ENCODE measurements at places on chromosomes 1 and 21. TPM values are rescaled to one million over a fixed set of nuclear protein-coding genes. Genes with fewer than 3 reads are reported as not detected.

Gene AGBL4
- 0.35 TPM for total RNA-seq

- no peak for DNase-seq
Measured at GRCh38 chr1:196567238-196567637, 41.0 kb downstream of the KCNT2 start.

GRCh38 chr1:204872262-204872881 lies 1.7 kb downstream of the NFASC start:
- DNase-seq: peak; percentile 27

GRCh38 chr1:11701551-11701961 lies 10.0 kb downstream of the DRAXIN start:
- no peak for DNase-seq

DNA sequence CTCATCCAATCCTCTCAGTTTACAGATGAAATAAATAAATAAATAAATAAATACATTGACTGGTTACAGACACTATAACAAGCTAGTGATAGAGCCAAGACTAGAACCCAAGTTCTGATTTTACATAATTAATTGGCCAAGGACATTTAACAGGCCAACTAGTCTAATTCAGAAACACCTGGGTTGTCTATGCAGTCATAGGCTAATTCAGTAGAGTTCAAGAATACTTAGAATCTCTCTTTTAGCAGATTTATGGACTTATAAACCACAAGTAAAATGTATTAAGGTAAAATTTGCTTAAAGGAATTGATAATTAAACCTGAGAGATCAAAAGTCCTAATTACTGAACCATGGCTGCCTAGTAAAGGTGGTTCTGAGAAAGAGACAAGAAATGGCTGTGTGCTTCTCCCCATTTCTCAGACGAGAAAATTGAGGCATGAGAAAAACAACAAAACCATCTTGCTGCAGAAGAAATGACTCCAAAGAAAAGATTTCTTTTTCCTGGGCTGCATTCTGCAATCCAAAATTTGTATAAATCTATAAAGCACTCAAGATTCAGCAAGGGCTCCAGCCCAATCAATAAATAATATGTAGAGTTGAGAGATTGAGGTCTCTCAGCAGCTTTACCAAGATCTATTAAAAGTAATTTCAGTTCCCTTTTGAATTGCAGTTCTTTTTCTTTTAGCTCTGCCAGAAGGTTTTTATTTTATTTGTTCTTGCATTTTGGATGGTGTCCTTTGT lies 98.3 kb downstream of the DUSP10 start:
- DNase-seq: no peak

Gene FAM167B
- total RNA-seq: 0.56 TPM

- no peak for DNase-seq
Measured at GRCh38 chr1:67988066-67988465, 62.4 kb downstream of the DIRAS3 start.

Gene LAMC1
- 99.6 TPM for total RNA-seq

Gene LMOD1
- total RNA-seq: not detected

Gene PRR9
- not detected for total RNA-seq

DNA sequence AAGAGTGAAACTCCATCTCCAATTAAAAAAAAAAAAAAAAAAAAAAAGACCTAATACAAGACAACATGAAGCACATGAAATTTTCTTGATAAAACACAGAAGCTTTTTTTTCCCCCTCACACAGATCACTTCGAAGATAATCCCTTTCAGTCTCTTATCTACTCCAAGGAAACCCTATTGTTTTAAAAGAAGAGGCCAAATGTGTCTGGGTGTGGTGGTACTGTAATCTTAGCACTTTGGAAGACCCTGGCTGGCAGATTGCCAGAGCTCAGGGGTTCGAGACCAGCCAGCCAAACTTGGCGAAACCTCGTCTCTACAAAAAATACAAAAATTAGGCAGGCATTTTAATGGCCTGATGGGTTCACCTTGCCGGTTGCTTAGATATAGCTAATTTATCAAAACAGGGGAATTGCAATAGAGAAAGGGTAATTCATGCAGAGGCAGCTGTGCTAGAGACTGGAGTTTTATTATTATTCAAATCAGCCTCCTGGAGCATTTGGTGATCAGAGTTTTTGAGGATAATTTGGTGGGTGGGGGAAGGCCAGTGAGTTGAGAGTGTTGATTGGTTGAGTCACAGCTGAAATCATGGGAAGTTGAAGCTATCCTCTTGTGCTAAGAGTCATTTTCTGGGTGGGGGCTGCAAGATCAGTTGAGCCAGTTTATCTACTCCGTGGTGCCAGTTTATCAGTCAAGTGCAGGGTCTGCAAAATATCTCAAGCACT lies 62.5 kb downstream of the SLC16A1 start:
- no peak for DNase-seq

DNA sequence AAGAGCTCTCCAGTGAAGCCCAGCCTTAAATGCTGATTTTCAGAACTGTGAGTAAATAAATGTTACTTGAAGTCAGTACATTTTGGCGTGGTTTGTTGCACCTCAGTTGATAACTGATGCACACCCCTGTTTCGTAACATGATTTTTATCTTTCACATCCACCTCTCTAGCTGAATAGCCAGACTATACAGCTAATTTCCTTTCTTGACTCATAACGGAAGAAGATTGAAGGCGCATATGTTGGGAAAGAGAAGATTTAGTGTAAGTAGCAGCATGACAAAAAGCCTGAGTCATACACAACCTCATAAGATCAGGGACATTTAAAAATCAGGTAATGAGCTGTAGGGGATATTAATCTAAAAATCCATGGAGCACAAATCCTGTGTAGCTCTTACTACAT lies 716.2 kb upstream of the ZP4 start:
- peak; percentile 54 for DNase-seq

DNA sequence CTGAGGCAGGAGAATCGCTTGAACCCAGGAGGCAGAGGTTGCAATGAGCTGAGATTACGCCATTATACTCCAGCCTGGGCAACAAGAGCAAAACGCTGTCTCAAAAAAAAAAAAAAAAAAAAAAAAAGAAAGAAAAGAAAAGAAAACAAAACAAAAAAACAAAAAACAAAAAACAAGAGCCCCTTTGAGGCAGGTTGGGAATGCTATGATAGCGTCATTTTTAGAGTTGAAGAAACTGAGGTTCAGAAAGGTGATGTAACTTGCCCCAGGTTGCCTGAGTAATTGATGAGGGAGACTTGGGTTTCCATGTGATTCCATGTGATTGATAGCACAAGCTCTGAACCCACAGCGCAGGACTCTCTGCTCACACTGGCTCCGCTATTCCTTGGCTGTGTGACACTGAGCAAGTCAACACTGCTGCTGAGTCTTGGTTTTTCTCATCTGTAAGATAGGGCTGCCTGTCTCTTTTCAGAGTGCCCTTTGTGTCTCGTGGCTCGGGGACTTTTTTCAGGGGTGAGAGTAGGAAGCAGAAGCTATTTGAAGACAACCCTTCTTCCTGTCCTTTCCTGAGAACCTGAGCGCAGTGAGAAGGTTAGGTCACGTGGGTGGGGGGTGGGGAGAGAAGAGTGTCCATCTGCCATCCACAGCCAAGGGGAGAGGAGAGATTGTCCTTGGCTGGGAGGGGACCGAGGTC lies 2.5 kb downstream of the CNR2 start:
- no peak for DNase-seq

Gene FAM229A
- 0.12 TPM for total RNA-seq

Data from H4 (cell line).